ENCODE measurements at places on chromosomes 16 and 17.

DNA sequence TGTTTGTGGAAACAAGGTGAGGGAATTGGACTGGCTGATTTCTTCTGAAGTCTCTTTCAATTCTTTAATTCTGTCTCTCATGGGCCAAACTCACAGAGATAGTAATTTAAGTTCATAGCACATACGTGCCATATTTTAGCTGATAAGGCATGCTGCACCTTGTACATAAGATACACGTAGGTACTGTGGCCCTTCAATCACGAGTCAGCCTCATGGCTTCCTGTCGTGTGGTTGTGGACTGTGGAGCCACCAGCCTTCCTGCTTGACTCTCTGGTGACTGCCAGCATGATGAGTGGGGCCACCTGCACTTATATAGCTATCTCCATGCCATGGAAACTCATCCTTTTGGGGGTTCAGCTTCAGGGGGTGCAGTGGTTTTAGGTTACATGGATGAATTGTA lies 25.1 kb downstream of the KSR1 start:
- DNase-seq, result peak; percentile 7

DNA sequence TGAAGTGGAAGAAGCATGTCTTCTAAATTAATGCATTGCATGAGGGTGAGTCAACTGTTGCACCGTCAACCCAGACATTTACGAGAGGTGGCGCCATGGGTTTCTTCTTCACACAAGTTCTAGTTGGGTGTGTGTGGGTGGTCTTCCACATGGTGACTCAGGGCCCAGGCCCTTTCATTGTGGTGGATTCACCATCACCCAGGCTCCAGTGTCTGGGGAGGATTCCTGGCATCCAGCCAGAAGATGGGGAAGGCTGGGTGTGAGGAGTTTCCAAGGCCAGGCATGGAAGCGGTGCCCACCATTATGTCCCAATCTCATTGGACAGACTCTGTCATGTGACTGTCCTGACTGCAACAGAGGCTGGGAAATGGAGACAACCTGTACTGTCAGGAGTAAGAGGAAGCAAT lies 21.4 kb upstream of the JPH3 start:
- no peak for DNase-seq

DNA sequence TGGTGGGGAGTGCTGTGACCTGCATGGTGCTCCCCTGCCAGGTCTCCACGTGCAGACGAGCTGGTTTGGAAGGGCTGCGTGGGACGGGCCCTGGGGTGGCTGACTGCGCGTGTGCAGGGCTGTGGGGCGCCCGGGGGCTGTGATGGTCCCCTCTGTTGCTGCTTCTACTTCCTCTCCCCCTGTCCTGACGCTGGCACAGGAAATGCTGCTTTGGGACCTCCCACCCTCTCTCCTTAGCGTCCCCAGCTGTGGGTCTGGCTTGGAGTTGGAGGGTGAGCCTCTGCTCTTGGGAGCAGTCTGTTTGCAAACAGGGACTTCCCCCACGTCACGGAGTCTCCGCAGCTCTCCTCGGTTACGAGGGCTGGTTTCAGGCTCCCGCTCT lies 35.2 kb downstream of the TSC2 start:
- no peak for DNase-seq

GRCh38 chr17:49880291-49881053 lies 32.6 kb upstream of the TAC4 start:
- DNase-seq, result peak; percentile 57

DNA sequence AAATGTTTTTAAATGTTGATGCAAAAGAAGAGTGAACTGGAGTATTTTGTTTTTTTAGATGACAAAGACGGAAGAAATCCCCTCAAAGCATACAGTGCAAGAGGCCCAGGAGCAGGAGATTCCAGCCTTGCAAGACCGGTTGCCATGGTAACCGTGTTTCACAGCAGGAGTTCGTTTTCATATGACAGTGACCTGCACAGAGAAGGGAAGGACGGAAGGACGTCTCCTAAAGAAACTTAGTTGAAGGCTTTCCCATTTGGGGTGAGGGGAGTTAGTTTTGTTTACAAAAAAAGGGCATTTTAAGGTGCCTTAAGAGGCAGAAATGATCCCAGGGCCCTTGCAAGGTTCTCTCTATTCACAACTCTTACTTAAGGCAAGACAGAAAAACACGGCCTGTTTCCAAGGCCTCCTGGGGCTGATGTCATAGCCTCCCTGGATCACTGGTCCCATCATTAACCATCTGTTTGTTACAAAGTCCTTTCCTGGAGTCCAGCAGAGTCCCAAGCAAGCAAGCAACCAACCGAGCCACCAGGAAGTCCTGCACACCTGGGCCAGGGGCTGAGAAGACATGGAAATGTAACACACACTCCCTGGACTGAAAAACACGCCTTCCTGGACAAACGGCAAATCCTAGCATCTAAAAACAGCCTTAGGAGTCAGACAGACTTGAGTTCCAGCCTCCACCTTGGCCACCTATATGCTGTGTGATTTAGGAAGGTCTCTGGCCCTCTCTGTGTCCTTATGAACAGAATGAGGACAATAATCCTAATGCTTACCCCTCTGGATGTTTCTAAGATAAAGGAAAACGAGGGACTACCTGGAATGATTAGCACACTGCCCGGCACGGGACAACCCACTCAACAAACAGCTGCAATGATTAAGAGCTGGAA lies 30.3 kb upstream of the RPH3AL start:
- DNase-seq, result no peak

DNA sequence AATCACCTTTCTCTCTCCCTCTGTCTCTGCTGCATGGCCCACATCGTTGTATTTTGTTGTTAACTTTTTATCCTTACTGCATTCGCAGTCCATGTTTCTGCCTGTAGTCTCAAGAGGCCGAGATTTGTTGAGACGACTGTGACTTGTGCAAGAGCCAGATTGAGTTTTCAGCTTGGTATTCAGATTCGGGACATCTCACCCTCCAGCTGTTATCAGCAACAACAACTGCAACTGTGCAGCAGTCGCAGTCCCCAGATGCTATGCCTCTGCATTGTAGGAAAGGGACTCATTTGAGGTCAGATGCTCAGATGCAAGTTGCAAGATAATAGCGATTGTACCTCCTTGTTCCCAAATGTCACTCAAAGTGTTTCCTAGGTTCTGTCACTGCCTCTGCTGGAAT lies 209.0 kb downstream of the SNX29 start:
- no peak for DNase-seq

- DNase-seq, result no peak
Measured at GRCh38 chr16:8675183-8676159, 1.1 kb downstream of the ABAT start.
